NCI-H2107 (cell line): ENCODE measurements at places on chromosomes 5 and 9.
A peak's percentile ranks its signal among the peaks of the same experiment; 100 is the strongest.

DNA sequence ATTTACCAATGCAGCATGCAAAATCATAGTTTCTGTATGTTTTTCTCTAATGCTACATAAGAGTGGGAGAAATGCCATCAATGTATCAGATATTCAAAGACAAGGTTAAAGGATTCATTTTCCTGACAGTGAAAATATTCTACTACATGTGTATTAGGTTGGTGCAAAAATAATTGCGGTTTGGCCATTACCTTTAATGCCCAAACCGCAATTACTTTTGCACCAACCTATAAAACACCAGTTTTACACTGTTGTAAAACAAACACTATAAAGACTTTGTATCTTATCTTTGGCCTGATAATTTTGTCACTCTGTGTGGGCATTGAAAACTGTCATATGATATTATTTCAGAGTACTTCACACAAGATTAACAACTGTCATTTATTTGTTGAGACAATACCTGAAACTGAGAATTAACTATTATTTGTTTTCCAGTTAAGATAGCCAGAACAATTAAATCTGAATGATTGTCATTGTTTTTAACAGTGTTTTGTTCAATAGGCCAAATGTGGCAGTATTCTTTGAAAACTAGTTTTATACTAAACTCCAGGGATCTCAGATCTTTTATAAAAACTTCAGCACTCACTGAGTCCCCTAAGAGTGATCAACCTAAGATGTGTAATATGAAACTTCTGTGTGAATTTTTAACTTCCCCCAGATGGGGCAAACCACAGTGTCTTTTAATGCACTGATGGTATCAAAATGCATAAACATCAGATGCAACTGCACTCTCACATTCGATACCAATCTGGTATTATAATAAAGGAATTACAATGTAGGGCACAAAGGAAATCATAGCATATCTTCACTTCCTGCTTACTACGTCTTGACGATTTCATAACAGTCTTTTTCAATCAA lies 53.8 kb upstream of the FBN2 start:
- DNase-seq, result no peak

- no peak for DNase-seq
These were observed 338.8 kb downstream of the NNT start for GRCh38 chr5:43941806-43942205.

GRCh38 chr9:76891279-76891678 lies 14.6 kb downstream of the PRUNE2 start:
- no peak for DNase-seq

DNA sequence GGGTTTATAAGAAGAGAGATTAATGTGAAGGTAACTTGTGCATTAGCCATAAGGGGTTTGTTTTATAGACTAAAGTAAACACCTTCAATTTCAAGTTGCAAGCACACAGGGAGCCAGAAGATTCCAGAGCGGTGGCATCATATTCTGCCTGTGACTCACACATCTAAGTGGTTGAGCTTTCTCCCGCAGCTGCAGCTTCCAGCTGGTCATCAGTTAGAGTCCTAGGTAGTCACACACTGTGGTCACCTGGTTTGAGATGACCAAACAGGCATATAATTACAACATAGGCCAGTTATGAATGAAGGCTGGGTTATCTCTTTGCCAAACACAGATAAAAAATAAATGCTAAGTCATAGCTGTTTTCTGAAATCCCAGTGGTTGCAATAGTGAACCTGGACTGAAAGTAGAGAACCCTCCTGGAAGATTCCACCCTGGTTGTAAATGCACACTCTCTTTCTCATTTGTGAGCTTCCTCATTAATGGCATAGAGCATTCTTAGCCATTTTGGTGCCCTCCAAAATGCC lies 171.3 kb downstream of the GDNF start:
- DNase-seq, result peak; percentile 51

GRCh38 chr5:137172258-137172657 lies 326.9 kb downstream of the SPOCK1 start:
- no peak for DNase-seq

DNA sequence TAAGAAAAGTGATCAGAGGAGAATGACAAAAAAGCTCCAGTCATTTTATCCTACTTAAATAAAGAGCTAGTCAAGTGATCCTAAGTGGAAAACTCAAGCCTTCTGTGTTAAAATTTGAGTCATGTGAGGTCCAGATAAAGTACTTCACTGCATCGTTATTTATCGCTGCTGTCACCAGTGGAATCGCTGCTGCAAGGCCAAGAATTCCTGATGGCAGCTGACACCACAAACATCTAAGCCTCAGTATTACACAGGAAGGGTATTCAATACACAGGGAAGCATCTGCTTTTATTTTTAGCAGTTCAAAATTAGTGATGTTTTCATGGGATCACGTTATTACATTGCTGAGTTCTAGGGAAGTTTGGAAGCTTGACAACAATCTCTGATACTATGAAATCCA lies 190.3 kb downstream of the GOLPH3 start:
- DNase-seq, result no peak

- no peak for DNase-seq
These were observed 234.1 kb downstream of the TMEM161B start for GRCh38 chr5:88034520-88034919.

DNA sequence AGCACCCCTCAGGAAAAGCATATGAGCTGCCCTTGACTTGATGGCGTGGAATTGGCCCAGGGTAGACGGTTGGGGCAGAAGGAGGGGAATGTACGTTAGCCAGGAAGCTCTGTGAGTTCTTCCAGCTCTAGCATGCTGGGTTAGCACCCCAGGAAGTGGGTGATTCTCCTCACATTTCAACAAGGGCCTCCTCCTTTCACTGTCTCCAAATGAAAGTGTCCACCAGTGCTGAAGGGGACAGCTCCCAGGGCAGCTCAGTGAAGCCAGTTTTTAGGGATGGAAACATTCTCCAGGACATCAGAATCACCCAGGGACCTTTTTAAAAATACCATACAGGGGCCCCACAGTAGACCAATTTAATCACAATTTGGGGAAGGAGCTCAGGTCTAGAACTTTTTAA lies 17.2 kb upstream of the AFAP1L1 start:
- no peak for DNase-seq

DNA sequence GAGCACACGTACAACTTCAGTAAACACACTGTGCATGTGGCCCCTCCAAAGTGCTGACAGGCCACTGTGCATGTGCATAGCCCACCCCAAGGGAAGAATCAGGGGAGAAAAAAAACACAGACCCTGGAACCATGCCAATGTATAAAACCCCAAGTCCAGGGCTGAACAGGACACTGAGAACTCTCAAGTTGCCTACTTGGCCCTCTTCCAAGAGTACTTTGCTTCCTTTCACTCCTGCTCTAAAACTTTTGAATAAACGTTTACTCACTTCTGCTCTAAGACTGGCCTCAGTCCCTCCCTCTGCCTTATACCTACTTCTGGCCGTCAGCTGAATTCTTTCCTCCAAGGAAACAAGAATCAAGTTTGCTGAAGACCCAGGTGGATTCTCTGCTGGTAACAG lies 77.7 kb upstream of the NFIB start:
- DNase-seq, result no peak

GRCh38 chr9:115263371-115264075 lies 145.6 kb upstream of the TNC start:
- DNase-seq, result no peak

- no peak for DNase-seq
These were observed 1.1 kb downstream of the MAST4 start for GRCh38 chr5:66597183-66597757.

- no peak for DNase-seq
These were observed 8.4 kb upstream of the URM1 start for GRCh38 chr9:128362774-128363173.

- no peak for DNase-seq
These were observed 328.3 kb upstream of the MPDZ start for GRCh38 chr9:13607481-13608441.

DNA sequence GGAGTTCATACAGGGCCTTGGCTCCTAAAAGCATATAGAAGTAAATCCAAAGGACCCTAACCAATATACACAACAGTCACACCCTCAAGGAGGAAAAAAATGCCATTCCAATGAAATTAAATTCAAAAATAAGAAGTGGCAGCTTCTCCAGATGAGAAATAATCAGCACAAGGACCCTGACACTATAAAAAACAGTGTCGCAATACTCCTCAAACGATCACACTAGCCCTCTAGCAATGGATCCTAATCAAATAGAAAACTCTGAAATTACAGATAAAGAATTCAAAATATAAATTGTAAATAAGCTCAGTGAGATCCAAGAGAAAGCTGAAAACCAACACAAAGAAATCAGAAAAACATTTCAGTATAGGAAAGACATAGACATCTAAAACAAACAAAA lies 33.5 kb upstream of the HTR4 start:
- DNase-seq, result no peak

- DNase-seq, result no peak
These were observed 14.2 kb downstream of the IL4 start for GRCh38 chr5:132687995-132688394.
